Substantia nigra (tissue), 51 donors: ENCODE measurements at places on chromosomes 2 and 18.

GRCh38 chr2:170411660-170412059, 233.7 kb downstream of the MYO3B start:
- no peak for DNase-seq

GRCh38 chr2:185738679-185739472, at the start of gene FSIP2:
TSS of gene FSIP2 (plus strand) at chr2:185738804. CDS start at chr2:185738895, 91 bp downstream.
- DNase-seq: no peak

GRCh38 chr2:54545702-54546450, 89.7 kb downstream of the SPTBN1 start:
- no peak for DNase-seq

- no peak for DNase-seq
Observed at GRCh38 chr2:226211439-226211838, 588.2 kb downstream of the IRS1 start.

DNA sequence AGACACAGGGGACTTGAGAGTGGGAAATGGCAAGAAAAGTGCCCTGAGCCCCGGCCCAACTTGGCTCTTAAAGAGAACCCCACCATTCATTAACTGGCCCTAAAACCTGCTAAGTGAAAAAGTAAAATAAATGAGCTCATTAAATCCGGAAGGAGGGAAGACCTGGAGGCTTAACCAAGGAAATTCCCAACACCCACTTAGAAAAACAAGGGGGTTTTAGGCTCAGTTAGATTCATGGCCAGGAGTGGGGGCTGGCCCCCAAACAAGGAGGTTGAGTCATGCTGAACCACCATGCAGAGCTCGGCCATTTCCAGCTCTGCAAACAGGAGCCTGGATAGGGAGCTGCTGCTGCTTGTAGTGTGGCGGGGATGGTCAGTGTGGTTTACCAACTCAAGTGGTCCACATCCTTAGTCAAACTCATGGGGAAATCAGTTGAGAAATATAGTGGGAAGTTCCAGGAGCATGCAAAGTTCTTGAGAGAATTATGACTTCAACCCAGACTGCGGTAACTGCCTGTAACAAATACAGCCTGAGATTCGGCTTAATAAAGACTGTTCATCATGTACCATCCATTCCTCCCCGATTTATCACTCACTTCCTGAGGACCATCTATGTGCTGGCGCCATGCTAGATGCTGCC, 39.7 kb upstream of the MRPL19 start:
- no peak for DNase-seq

GRCh38 chr2:225379856-225380255, 19.7 kb upstream of the NYAP2 start:
- no peak for DNase-seq

DNA sequence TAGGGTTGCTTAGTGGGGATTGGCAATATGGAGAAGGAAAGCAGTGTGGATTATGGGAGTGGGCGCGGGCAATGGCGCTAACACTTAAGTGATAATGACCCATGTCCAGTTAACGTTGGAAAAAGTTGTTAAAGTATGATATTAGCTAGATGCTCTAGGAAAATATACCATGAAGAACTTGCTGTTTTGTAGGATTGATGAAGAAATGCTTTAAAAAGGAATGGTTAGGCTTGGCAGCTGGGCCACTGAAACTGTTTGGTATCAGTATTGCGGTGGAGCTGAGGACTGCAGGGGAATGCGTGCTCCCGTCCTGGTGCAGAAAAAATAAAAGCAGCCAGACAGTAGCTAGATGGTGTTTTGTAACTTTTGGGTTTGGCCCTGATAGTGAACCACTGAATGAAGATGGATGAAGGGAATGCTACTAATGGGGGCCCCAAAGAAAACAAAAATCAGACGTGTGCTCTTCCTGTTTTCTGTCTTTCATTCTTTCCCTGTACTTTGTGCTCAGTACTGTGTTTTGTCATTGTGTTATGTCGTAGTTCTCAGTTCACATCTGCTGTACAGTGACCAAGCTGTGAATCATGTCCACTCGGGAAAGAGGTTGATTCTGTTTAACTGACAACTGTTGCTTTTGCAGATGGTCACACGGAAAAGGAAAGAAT, 999 bp downstream of the INSIG2 start:
- no peak for DNase-seq

DNA sequence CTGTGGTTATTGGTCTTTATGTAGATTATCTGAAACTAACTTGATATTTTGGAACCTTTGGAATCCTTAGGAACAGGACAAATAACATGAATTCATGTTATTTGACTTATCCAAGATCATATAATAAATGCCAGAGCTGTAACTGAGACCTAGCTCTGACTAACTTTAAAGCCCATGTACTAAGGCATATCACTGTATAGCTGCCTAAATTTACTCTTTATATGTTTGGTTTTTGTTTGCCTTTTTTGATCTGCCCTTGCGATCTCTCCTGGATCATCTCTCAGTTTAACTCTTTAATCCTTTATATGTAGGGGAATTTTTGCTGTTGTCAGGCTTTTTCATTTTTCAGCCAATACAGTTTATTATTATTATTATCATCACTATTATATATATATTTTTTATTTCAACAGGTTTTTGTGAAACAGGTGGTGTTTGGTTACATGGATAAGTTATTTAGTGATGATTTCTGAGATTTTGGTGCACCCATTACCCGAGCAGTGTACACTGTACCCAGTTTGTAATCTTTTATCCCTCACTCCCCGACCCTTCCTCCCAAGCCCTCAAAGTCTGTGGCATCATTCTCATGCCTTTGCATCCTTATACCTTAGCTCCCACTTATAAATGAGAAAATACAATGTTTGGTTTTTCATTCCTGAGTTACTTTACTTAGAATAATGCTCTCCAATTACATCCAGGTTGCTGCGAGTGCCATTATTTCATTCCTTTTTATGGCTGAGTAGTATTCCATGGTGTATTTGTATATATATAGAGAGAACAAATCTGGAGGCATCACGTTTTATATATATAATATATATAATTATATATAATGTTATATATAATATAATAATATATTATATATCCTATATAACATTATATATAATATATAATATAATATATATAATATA, 48.9 kb downstream of the APLF start:
- no peak for DNase-seq

DNA sequence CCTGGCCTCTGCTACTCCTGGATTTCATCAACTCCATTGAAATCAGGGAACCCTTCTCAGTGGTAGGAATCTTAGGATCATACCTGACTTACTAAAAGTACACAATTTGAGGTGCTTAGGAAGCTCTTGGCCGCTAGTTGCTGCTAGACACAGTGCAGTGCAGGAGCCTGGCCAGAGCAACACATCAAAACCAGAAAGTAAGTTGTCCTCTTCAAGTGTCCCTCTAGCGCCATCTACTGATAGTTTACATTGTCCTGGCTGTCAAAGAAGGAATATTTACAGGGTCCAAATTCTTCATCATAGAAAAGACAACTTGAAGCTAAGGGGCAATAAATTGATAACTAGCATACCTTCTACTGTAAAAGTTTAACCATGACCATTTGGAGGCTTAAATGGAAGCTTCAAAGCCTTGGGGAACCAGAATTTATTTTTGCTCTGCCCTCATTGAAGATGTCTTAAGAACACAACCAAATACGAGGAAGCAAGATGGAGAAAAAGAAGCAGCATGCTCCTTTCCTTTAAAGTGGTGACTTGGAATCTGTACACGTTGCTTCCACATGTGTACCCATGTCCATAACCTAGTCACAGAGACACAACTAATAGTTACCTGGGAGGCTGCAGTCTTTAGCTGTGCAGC, 889.1 kb upstream of the GCFC2 start:
- DNase-seq: peak; percentile 2

GRCh38 chr2:139369423-139370409, 589.5 kb upstream of the NXPH2 start:
- DNase-seq: no peak

- DNase-seq: no peak
Observed at GRCh38 chr2:1784087-1784486, 39.8 kb upstream of the PXDN start.

- DNase-seq: no peak
Observed at GRCh38 chr2:1377473-1377872, 35.8 kb upstream of the TPO start.

GRCh38 chr2:239889641-239890121, 135.5 kb downstream of the NDUFA10 start:
- DNase-seq: peak; percentile 8

GRCh38 chr2:121253021-121253673, 31.9 kb downstream of the TFCP2L1 start:
- no peak for DNase-seq

DNA sequence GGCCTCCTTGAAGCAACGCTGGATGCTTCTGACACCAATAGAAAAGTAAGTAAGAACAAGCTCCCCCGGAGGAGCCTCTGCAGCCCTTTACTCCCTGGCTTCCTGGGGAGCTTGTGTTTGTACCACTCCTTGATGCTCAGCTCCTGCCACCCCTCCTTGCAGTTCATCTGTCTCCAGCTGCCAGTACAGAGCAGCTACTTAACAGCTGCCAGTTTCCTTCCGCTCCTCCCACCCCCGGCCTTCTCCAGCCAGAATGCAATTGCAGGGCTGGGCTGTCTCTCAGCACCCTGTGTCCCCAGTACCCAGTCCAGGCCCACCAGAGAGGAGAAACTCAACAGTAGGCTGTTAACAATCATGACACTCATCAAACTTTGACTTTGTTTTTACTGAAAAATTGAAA, 109.4 kb downstream of the AOX1 start:
- no peak for DNase-seq

DNA sequence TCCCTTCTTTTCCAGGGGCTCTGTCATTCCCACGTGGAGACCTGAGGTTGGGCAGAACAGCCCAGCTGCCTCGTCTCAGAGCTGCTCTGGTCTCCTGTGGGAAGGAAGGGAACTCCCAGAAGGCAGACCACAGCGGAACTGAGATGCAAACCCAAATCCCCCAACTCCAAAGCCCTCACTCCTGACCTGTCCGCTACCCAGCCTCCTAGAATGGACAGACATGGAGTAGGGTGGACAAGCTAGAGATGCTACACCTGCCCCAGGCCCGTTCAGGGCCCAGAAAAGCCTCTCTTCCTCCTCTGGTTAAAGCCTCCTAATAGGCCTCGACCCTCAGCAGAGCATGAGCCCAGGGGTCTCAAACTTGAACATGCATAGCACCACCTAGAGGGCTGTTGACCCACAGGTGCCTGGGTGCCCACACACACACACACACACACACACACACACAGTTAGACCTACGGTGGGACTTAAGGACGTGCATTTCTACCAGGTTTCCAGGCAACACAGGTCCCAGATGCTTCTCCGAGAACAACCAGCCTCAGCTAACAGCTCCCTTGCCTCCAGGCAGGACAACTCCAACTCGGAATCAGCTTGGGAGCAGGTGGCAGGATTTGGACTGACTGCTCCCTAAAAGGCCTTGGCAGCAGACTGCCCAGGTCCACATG, 93.5 kb downstream of the TNS1 start:
- no peak for DNase-seq
